ENCODE measurements at places on chromosomes 13 and 19.

- DNase-seq = no peak
Observed at GRCh38 chr13:57734306-57734705, 102.8 kb downstream of the PCDH17 start.

DNA sequence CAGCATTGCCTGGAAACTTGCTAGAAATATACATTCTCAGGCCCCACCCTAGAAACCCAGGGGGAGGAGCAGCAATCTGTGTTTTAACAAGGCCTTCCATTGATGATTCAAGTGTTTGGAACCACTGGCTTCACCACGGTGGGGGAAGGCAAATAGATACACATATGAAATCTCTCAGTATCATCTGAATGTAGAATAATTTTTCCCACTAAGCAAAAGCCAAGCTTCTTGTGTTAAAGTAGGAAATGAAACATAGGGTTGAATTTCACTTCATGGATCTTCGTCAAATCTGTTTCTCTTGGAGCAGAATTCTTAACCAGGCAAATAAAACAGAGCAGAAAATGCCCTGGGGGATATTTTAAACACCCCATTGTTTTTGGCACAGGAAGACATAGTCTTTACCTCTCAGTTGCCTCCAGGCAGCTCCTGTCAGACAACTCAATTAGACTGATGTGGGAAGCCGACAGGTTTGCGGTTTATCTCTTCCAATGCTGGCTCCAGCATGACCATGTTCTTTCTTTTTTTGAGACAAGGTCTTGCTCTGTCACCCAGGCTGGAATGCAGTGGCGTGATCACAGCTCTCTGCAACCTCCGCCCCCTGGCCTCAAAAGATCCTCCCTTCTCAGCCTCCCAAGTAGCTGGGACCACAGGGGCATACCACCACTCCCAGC lies 213.0 kb downstream of the FOXO1 start:
- no peak for DNase-seq

DNA sequence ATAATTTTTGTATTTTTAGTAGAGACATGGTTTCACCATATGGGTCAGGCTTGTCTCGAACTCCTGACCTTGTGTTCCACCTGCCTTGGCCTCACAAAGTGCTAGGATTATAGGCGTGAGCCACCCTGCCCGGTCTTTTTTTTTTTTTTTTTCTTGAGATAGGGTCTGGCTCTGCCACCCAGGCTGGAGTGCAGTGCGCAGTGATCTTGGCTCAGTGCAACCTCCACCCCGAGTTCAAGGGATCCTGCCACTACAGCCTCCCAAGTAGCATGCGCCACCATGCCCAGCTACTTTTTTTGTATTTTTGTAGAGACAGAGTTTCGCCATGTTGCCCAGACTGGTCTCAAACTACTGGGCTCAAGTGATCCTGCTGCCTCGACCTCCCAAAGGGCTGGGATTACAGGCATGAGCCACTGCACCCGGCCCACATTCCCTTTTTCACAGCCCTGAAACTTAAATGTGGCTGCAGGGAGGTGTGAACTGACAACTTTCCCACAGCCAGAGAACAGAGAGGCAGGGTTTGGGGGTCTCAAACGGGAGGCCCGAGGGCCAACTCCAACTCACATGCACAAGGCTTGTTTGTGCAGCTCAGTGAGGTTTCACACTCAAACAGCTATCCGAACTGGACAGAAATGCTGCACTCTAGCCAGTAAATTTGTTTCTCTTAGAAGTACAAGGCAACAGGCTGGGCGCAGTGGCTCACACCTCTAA lies 4.4 kb upstream of the S1PR5 start:
- DNase-seq = no peak

DNA sequence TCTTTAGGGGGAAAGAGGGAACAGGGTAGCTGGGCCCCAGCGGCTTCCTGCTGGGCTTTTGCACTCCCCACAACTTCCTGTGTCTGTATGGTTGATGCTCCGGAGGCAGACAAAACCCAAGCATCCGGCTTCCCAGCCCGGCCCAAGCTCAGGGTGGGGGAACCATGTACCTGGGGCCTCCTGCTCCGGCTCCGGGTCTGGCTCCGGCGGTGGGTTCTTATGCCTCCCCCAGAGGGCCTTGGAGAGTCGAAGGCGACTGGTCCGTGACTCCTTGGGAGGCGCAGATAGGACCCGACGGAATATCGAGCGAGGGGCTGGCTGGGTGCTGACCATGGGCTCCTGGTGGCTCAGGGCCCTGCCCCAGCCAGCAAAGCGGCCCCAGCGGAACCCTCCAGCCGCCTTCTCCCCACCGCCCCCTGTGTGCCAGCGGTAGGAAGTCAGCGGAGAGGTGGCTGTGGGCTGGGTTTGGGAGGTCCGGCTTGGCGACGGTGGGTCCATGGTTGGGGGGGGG lies 428 bp downstream of the RASAL3 start:
- no peak for DNase-seq

DNA sequence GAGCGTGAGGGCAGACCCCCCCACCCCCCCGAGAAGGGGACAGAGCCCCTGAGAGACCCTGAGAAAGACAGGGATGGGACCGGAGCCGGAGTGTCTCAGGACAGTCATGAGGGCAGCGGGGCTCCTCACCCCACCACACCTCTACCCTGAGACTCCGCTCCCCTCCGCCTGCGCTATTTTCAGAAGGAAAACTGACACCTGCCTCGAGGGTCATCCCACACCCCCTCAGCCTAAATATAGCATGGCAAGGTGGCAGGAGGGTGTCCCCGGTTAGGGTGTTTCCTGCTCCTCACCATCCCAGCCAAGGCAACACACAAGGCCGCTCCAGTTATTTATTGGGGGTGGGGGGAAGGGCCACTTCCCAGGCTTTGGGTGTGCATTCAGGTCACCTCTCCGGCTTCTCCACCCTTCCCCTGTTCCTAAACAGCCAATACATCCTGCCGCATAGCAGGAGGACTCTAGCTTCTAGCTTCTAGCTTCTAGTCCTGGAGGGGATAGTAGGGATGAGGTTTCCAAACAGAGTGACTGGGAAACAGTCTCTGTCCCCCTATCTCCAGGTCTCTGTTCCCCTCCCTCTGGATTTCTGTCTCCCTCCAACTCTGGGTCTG lies 1.4 kb upstream of the NTF4 start:
- no peak for DNase-seq

GRCh38 chr13:77518266-77518665 lies 17.2 kb upstream of the SCEL start:
- DNase-seq = no peak

DNA sequence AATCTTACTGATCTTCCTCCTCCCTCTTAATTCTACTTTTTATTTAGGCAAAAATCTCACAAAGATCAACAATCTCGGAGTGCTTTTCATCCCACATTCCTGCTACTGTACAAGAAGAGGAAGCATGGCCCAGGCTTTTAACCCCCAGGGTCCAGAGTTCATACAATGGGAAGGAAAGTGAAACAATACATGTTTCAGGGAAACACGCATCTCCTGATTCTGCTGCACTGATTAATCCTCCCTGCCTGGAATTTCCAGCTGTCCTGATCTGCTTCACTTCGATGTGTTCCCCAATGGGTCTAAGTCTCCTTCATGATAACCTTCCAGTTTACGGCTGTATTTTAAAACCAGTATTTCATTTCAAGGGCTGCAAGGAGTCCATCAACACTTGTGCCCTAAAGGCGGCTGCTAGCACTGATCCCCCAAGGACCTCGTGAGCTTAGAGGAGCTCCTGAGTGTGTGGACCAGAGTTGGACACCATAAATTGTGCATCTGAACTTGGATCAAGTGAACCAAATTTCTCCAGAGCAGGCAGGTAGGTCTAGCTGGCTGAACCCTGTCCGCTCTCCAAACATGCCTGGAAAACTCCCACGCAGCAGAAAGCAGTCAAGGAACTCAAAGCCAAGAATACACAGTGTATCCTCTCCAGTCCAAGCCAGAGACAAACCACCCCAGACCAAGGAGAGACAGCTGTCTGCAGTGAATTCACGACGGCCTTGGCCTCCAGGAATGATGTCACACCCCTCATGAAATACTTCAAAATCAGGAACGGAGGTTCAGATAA lies 44.3 kb downstream of the COL4A1 start:
- DNase-seq = no peak

DNA sequence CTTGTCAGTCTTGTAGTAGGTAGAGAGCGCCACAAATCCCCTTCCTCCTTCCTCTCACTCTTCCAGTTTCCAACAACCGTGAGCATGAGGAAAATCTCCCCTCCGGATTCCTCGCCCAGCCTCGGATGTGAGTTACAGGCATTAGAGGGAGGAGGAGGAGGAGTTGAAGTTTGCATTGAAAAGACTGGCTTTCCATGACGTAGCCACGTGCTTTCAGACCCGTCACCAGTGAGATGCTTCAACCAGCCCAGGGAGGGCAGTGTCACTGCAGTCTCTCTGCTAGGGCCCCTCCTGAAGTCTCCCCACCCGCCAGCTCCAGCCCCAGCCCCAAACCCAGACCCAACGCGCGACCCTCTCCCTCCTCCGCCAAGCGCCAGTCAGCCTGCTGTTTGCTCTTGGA lies 442 bp upstream of the FGF14 start:
- peak; percentile 79 for DNase-seq

DNA sequence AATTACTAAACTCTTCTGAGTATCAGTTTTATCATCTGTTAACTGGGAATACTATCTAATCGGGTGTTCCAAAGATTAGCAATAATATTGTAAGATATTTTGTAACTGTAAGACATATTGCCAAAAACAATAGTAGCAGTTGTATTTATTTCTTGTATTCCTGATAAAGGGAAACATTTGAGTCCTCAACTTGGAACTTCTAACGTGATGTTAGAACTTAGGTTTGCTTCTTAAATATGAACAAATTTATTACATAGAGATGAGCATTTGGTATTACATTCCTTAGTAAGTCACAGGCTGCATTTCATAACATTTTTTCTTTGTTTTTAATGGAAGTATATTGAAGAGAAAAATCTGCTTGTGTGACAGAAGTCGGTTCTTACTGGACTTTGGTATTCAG lies 225.3 kb downstream of the NALCN start:
- no peak for DNase-seq

GRCh38 chr13:114303700-114304327 lies 10.5 kb upstream of the CHAMP1 start:
- DNase-seq = no peak

DNA sequence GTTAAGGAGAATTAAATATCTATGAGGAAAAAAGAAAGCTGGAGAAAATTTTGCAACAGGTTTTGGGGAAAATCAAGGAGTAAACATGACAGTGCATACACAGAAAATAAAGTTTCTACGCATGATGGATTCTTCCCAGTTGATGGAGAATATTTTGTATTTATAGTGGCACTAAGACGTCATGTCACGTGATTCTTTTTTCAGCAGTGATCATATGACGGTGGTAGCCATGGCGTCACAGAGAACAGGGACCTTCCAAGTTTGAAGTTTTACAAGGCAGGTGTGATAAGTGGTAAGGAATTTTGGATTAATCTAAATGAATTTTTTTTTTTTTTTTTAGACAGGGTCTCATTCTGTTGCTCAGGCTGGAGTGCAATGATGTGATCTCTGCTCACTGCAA lies 8.5 kb downstream of the MBD3L1 start:
- no peak for DNase-seq

DNA sequence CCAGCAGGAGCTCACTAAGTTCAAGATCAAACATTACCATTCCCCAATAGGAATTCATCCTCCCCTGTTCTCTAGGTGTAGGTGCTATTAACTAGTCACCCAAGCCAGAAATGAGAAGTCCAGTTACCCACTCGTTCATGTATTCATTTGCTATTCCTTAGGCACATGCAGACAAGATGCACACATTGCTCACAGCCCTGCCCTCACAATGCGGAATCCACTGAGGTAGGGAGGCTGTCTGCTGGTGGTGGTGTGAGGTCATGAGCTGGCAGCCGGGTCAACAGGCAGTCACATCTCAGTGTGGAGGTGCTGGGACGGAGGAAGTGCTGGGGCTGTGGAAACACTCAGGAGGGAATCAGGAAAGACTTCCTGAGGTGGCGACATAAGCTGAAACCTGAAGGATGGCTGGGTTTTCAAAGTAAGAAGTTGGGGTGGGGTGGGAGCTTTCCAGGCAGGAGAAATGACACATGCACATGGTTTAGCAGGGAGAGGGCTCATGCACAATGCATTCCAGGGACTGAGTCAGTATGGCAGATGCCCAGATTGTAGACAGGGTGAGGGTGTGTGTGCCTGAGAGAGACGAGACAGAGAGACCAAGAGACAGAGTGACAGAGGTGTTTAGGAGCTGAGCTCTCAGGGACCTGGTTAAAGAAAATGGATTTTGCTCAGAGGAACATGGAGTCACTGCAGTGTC lies 117.6 kb downstream of the USP12 start:
- DNase-seq = no peak

- no peak for DNase-seq
Observed at GRCh38 chr19:33385956-33386355, 12.4 kb downstream of the CEBPG start.

DNA sequence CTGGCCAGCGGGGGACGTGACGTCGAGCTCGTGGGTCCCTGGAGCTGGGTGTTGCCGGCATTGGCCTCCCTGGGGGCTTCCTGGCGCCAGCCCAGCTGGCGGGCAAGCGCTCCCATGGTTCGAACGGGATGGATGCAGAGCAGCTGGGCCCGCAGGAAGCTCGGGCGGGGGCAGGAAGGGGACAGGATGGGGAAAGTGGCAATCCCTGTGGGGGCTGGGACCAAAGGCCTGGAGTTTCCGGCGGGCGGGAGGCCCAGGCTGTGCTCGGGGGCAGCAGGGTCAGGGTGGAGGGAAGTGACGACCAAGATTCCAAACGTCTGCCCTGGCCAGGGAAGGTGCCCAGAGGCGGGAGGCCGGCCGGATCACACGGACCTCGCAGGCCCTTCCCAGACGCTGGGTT lies 19.3 kb downstream of the PALM start:
- no peak for DNase-seq

DNA sequence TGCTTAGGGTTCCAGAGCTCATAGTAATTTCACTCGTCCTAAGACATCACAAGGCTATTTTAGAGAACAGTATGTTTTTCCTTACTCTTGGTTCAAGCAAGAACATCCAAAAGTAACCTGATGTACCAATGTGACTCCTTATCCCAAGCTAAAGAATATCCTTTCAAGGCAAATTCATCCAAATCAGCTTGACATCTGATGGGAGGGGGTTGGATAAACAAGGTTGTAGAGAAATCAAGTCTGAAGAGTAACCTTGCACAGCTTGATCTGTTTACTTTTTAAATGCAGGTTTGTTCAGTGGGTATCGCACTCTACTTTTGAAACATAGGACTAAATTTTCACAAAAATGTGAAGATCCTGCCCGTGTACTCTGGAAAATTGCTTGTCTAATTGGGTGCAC lies 201.2 kb downstream of the GGACT start:
- DNase-seq = no peak

- no peak for DNase-seq
Observed at GRCh38 chr19:1135454-1135853, 31.7 kb downstream of the GPX4 start.

DNA sequence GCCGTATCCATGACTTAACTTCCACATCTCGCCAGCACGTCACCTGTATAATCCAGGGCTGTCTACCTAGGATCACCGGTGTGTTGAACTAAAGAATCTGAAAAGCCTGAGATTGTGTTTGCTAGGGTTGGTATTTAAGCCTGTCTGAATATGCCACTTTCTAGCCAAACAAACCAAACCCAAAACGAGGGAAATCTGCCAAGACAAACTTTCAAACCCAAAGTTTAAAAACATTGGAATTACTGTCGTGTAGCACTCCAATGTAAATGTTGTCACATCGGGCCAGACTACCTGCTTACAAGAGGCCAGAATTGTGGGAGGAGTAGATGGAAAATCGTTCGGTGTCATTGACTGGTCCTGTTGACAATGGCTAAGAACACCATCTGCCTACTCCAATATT lies 747.8 kb downstream of the EFNB2 start:
- no peak for DNase-seq
